ENCODE measurements at places on chromosomes 4 and X.

DNA sequence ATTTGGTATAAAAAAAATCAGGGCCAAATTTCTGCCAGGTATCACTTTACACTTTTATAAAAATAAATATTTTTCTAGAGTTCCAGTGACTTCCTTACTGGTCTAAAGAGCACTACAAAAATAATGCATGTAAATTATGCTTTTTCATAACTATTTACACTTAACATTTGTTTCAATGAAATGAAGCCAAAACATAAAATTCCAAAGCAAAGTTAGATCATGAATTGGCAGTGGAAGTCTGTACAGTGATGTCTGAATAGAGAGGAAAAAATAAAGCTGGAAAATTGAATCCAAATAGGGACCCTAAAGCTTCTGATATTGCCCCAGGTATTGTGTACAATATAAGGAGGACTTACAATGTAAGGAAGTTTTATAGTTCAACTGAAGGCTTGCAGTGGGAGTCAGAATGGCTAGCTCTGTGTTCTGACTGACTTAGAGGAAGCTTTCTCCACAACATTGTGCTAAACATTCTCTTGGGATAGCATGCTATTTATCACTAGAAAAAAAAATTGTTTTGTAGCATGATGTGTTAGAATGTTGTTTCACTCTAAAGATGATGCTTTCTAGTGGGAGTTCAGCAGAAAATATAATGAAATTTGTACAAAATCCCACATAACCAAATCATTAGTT is 288.2 kb upstream of the UGT8 start:
- no peak for DNase-seq

GRCh38 chrX:111282991-111283390 is 12.7 kb upstream of the CAPN6 start:
- no peak for DNase-seq

DNA sequence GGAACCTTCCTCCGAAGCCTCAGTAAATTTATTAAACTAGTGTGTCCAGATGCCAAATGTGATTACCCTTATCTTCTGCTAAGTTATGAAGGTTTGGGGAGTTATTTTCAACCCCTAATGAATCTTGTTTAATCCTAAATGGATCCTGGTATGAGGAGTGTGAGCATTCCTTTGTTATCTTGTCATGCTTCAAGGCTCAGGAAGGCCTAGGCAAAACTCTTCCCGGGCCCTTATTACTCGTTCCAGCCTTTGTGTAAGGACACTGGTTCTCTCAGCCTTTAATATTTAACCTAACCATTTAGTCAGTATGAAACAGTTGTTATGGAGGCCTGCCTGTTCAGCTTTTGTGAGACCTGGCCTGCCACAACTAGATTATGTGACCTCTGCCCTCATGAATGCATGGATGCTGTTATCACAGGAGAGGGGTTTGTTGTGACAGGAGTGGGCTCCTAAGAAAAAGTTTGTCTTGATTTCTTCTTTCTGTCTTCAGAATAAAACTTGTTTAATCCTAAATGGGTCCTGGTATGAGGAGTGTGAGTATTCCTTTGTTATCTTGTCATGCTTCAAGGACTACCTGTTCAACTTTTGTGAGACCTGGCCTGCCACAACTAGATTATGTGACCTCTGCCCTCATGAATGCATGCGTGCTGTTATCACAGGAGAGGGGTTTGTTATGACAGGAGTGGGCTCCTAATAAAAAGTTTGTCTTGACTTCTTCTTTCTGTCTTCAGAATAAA is 181.7 kb downstream of the SLC39A8 start:
- DNase-seq, result no peak

DNA sequence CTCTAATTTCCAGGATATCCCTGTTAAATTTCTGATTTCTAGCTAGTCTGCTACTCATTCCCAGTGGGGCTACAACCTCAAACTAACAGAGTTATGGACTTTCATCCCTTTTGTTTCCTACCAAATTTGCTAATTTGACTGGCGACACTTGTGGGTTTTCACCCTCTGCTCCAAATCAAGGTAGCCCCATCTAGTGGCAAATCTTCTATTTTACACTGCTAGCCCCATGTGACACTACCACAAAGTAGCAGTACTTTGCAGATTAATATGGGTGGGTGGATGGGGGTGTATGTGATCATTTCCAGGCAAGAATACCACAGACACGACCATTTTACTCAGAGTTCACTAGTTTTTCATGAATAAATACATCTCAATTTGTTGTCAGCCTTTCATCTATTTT is 150.3 kb downstream of the MSL3 start:
- DNase-seq, result no peak

- DNase-seq, result no peak
Measured at GRCh38 chr4:110049951-110050925, 137.6 kb downstream of the EGF start.

DNA sequence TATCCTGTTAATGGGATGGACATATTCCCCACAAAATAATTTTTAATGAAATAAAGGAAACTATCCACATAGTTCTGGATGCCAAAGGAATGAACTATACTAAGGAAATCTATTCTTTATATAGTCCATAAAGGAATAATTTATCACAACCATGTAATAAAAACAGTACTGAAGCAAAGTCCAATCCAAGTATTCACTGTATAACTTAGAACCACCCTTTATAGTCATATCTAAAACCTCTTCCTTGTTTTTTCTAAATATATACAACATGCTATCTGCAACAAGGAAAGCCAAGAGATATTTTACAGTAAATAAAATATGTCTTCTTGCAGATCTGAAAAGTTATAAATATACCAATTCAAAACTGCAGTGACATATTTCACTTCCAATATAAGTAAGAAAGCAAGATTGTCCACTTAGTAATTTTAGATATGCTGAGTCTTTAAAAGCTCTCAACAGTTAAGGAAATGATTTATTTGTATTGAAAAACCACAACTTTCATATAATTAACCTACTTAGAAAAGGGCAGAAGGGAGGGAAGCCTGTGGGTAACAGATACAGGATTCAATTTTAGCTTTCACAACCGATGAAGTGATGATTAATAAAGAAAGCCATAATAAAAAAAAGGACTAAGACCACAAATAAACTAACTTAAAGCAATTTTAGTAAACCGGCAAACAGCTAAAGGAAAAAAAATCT is 8.0 kb downstream of the NR3C2 start:
- no peak for DNase-seq

- DNase-seq, result no peak
Measured at GRCh38 chrX:40973619-40974018, 111.6 kb upstream of the USP9X start.

Measured in skeletal muscle cell (primary cell).